ENCODE measurements at places on chromosomes 16 and 17.

GRCh38 chr16:27269300-27270150, 953 bp upstream of the NSMCE1 start:
- DNase-seq, result no peak

- DNase-seq, result no peak
These were observed 11.4 kb downstream of the TBX21 start for GRCh38 chr17:47744168-47745036.

GRCh38 chr16:74951206-74951605, 33.7 kb downstream of the WDR59 start:
- no peak for DNase-seq

DNA sequence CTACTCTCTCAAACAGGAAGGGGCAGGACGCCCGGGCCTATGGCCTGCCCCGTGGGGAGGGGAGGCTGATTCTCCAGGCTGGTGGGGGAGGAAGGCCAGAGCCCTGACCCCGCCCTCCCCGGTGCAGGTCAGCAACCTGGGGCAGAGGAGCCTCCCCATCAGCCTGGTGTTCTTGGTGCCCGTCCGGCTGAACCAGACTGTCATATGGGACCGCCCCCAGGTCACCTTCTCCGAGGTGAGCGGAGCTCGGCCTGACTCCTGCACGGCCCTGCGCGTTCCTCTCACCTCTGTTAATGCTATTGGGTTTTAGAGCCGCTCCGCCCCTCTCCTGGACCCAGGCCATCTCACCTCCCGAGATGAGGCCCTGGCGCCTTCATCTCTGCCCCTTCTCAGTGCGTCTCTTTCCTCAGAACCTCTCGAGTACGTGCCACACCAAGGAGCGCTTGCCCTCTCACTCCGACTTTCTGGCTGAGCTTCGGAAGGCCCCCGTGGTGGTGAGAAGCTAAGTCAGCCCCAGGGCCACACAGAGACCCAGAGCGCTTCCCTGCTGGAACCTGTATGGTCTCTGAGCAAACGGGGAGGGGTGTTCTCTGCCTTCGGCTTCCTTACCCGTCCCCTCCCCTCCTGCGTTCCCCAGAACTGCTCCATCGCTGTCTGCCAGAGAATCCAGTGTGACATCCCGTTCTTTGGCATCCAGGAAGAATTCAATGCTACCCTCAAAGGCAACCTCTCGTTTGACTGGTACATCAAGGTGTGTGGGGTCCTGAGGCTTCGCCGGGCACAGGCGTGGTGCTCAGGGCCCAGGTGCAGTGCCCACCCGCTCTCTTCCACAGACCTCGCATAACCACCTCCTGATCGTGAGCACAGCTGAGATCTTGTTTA, 25.1 kb upstream of the ITGAX start:
- no peak for DNase-seq

- peak; percentile 58 for DNase-seq
These were observed 10.6 kb downstream of the CALCOCO2 start for GRCh38 chr17:48841395-48841831.

DNA sequence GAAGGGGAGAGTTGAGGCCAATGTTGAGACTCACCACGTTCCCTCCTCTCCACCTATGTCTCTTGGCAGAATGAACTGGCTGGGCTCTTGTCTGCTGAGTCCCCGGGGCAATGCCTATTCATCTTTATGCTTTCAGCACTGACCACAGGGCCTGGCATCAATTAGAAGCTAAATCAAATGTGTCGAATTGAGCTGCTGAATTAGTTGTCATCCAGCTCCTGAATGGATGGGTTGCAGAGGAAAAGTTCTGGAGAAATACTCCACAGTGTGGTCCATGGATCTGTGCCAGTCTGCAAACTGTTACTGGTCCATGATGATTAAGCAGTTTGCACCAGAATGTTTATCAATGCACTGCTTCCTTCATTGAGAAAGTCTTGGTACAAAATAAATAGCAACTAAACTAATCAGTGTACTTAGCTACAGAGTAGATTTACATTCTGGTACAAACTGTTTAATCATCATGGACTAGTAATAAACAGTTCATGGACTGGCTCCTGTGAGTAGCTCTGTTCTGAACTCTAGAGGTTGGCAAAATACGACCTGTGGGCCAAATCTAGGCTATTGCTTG, 4.6 kb downstream of the CNGB1 start:
- no peak for DNase-seq

DNA sequence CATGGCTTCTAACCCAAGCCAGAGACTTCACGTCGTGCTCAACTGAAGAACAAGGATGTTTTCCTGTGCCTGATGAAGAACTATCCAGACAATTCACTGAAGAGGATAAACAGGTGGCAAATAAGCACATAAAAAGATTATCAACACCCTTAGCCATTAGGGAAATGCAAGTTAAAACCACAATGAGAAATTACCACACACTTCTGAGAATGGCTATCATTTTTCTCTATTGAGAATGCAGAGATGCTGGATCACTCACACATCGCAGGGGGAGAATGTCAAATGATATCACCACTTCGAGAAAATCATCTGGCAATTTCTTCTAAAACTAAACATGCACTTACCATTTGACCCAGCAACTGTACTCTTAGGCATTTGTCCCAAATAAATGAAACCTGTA, 162.8 kb downstream of the IRX3 start:
- DNase-seq, result no peak

DNA sequence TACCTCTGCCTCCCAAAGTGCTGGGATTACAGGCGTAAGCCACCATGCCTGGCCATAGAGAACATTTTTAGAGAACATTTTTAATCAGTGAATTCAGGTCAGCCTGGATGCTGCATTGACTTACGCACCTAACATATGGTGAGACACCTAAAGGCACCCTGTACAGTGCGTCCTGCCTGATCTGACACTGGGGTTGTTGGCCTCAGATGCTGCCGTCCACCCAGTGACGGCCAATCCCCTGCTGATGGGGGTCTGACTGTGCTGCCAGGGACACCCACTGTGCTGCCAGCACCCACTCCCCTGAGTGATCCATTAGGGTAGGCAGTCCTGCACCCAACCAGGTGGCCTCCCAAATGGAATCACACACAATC, 38.5 kb downstream of the WNT3 start:
- DNase-seq, result no peak

GRCh38 chr17:82018152-82018988, 4.3 kb downstream of the CENPX start:
- no peak for DNase-seq

- DNase-seq, result no peak
These were observed 472.4 kb downstream of the PMP22 start for GRCh38 chr17:14792746-14793145.

DNA sequence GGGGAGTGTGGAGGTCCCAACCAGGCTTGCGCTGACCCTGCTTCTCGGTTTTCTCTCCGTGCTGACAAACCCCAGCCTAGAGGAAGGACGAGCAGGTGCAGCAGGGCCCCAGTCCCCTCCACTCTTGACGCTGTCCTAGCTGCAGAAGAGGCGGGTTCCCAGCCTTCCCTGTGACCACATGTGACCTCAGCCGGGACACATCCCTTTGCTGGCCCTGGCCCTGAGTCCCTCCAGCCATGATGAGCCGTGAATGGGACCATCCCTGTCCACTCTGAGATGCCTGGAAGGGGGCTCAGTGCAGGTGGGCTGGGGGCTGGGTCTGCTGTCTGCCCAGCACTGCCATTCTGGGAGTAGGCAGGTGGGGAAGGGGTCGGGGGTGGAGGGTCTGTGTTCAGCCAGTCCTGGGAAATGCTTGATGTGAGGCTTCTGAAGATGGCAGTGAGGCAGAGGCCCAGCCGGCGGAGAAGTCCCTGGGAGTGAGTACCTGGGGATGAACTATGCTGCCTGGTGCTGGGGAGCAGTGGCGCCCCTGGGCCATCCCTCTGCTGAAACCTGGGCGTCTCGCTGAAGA, 1.9 kb upstream of the TUBB3 start:
- no peak for DNase-seq

DNA sequence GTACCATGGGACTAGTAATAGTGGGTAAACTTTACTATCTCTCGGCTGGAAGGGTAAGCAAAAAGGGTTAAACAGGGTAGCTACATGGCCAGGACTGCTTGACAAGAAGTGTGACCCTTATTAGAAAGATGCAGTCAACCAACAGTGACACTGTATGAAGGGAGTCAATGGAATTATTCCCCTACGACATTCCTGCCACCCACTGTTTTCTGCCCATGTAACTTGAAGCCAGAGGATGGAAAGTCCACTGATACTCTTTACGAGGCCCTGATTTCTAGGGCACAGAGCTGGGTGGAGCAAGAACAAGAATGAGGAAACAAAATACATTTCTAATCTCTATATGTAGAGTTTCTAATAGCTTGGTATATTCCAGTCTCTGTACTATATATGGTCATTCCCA, 1102.5 kb downstream of the CDH11 start:
- DNase-seq, result no peak

- DNase-seq, result no peak
These were observed 761 bp downstream of the PDF start for GRCh38 chr16:69329369-69330285.

DNA sequence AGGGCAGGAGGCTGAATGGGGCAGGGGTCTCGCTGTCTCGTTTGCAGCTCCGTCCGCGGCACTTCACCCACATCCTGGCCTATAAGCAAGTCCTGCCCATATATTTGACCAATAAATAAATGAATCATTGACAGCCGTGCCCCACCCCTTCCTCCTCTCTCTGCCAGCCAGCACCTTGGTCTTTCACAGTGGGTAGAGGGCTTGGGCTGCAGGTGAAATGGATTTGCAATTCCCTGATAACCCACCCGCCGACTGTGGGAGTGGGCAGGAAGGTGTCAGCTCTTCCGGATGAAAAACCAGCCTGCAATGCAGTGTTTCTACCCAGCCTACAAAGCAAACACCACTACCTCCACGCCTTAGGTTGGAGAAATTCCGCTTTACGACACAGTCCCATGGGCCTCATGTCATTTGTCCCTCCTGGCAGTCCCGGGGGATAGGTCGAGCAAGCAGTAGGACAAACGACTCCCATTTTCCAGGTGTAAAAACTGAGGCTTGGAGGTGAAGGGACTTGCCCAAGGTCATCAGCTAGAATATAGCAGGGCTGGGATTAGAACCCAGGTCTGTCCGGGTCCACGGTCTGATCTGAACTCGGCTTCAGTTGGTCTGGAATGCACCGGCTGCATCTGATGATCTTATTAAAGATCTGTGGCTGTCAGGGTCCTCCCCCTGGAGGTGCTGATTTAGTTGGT, 79.0 kb downstream of the ABCC1 start:
- no peak for DNase-seq

DNA sequence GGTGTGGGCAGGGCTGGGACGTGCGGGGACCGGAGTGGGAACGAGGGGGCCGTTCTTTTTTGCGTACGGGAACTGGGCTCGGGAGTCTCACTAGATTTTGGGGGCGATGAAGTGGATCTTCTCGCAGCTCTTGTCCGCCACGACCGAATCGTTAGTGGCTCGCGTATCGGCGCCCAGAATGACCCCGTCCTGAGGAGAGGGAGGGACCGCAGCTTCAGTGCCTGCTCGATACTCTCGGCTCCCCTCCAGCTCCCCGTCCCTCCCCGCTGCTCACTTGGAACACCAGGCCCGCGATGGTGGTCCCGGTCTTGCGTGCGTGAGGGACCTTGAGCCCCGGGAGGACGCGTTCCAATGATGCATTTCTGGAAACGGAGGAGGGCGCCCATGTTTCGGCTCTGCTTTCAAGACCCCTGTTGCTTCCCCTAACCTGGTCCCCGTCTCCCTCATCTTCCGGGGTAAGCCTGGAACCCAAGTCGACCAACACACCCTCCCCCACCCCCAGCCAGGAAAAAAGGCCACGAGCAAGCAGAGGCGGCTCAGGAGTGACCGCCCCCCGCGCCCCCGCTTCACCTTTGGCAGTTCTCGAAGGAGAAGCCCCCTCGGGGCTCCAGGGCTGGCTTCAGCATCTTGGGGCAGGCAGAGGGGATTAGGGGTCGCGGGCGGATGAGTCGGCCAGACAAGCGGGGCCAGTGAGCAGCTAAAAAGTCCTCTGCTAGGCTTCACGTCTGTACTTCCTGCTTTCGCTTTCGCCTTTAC, at the start of gene PSMB10:
PSMB10 (minus strand) TSS at position 727 of the 756 bp plus-strand sequence; CDS start at position 626, 101 bp downstream.
- DNase-seq, result peak; percentile 68

GRCh38 chr16:8310816-8311215, 279.5 kb downstream of the TMEM114 start:
- DNase-seq, result no peak

DNA sequence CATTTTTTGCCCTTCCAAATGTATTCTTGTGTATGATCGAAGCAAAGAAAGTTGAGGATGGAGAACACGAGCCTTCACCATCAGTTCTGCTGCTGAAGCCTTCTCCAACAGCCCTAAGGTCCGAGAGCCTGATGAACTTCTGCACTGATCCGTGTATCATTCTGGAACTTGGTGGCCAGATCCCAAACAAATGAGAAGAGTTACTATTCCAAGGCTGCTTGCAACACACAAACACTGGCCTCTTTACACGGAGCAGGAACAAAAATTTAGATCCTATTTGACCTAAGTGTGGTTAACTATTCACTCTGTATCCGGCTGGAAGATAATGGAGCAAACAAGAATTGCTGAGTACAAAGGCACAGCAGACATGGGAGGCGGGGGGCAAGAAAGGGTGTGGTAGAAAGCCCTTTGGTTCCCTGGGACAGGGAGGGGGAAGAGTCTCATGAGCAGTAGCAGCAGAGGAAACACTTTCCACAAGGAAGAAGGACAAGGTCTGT, 282.9 kb downstream of the SOX9 start:
- no peak for DNase-seq

DNA sequence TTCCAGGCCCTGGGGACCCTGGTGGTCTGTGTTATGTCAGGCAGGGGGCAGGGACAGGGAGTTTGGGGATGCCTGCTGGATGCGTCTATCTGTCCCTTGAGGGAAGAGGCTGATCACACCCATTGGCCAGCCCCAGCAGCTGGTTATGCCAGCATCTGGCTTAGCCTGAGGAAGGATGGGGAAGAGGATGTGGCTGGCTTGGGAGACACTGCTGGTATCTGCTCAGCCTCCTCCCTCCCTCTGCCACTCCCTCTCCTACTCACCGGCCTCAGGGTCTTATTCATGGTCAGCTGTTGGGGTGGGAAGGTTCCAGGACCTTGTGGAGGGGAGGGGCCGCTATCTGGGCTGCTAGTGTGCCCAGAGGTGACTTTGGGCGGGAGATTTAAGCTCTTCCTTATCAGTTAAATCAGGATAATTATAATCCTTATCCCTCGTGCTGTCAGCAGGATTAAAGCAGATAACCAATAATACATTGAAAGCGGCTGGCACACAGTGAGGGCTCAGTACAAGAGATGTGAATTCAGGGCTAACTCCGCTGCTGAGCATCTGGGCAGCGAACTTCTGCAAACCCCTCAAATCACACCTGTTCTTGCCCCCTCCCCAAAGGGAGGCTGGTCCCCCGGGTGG, 36.0 kb upstream of the MLKL start:
- DNase-seq, result no peak

GRCh38 chr17:80855948-80856862, 135.4 kb upstream of the CHMP6 start:
- DNase-seq, result peak; percentile 98

All from fibroblast of skin of scalp (primary cell).